ENCODE measurements at places on chromosomes 1 and 21. TPM values are rescaled to one million over a fixed set of nuclear protein-coding genes. Genes with fewer than 3 reads are reported as not detected.

OLFML3 gene
- 130 TPM for polyA plus RNA-seq

SMIM1 gene
- 21.7 TPM for polyA plus RNA-seq

TMEM125 gene
- 12.7 TPM for polyA plus RNA-seq

LCE2C gene
- polyA plus RNA-seq = not detected

TRABD2B gene
- 28.0 TPM for polyA plus RNA-seq

PRKAA2 gene
- 23.0 TPM for polyA plus RNA-seq
